HCT116 (cell line): ENCODE measurements at places on chromosomes 1 and 21. TPM values are rescaled to one million over a fixed set of nuclear protein-coding genes. Genes with fewer than 3 reads are reported as not detected.

The DIP2A gene
- 39.9 TPM for total RNA-seq

- no peaks in the 10 kb centered on the region for H3K27me3 ChIP-seq
- H3K27ac ChIP-seq = no peak overlapping the region
- H3K36me3 ChIP-seq = no peaks in the 10 kb centered on the region
These were observed 8.6 kb downstream of the UBE2U start for GRCh38 chr1:64212031-64212430.

GRCh38 chr21:32298148-32298559 lies 501 bp upstream of the MRAP start:
- H3K4me3 ChIP-seq = no peak overlapping the region
- no peak for DNase-seq
- no peaks in the 10 kb centered on the region for H3K27me3 ChIP-seq
- no peaks in the 10 kb centered on the region for H3K4me1 ChIP-seq
- H3K27ac ChIP-seq = no peak overlapping the region

- H3K27ac ChIP-seq = no peak overlapping the region
- no peaks in the 10 kb centered on the region for H3K27me3 ChIP-seq
- no peak for DNase-seq
These were observed 24.3 kb upstream of the SLC30A1 start for GRCh38 chr1:211603191-211603701.
